ENCODE measurements at places on chromosomes 5 and 9. TPM values are rescaled to one million over a fixed set of nuclear protein-coding genes. Genes with fewer than 3 reads are reported as not detected.
A peak's percentile ranks its signal among the peaks of the same experiment; 100 is the strongest.

SPINK7 gene
- not detected for total RNA-seq

- DNase-seq: no peak
Measured at GRCh38 chr5:141040093-141040770, 10.9 kb upstream of the PCDHB1 start.

GRCh38 chr9:126720036-126720435, 84.8 kb upstream of the ZBTB43 start:
- no peak for DNase-seq

DNA sequence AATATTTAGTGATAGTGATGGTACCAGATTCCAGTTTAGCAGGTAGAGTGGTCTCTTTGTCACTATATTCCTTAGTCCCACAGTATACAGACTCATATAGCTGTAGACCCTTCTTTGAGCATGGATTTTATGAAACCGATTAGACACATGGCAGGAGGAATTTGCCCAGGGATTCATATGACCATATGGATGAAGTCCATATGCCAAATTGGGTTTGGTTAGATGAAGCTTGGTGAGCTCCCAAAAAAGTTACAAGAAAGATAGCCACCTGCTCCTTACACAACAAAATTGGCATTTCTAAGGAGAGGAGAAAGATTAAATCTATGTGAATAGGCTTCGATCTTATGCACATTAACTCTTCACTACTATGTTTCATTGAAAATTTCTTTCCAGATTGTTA, 211.4 kb downstream of the CWC27 start:
- DNase-seq: no peak

DNA sequence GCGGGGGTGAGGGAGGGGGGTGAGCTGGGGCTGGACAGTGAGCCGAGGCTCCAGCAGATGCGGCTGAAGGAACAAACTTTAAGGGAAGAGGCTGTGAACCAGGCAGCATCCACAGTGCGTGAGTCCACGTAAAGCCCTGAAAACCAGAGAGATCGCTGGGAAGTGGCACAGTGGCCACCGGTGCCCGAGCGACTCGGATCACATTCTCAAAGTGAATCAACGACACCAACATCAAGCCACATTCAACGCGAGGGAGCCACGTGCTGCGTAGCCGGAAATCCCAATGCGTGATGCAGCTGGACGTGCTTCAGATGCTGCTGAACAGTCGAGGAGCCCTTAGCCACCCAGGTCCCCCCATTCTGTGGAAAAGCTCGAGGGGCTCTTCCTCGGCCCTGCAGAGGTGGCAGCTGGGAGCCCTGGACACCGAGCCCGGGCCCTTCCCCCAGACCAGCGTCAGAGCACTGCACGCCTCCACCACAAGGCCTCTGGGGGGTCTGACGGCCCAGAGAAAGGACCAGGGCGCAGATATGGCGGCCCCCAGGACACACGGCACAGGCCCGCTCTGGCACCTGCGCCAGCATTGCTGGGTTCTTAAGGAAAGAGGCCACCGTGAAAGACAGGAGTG, 53.7 kb upstream of the EXOC3 start:
- DNase-seq: no peak

GRCh38 chr9:124808246-124808956, 31.5 kb downstream of the OLFML2A start:
- no peak for DNase-seq

DNA sequence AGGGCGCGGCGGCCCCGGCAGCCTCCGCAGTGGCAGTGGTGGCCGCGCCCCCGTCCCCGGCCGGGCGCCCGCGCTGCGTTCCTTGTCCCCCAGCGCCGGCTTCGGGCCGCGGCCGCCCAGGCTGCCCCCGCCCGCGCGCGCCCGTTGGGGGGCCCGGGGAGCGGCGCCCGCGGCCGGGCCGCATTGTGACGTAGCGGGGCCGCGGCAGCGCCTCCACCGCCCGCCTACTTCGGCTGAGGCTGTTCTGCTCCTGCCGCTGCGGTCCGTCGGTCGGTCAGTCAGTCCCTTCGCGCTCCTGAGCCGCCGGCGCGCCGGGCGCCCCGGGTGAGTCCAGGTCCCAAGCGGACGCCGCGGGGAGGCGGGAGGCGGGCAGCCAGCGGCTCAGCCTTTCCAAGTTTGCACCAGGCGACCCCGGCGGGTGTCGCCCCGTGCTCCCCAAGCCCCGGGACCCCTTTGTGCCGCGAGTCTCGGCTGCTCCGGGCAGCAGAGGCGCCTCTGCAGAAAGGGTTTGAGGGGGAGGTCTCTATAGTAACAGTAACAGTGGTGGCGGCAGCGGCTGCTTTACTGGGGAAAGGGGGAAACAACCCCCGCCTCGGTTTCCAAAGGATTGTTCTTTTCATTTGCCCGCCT, at the start of gene SNCAIP:
TSS of gene SNCAIP (plus strand) at position 277 of the 630 bp plus-strand sequence. CDS start 78,898 bp downstream, outside the sequence.
- DNase-seq: peak; percentile 64

DNA sequence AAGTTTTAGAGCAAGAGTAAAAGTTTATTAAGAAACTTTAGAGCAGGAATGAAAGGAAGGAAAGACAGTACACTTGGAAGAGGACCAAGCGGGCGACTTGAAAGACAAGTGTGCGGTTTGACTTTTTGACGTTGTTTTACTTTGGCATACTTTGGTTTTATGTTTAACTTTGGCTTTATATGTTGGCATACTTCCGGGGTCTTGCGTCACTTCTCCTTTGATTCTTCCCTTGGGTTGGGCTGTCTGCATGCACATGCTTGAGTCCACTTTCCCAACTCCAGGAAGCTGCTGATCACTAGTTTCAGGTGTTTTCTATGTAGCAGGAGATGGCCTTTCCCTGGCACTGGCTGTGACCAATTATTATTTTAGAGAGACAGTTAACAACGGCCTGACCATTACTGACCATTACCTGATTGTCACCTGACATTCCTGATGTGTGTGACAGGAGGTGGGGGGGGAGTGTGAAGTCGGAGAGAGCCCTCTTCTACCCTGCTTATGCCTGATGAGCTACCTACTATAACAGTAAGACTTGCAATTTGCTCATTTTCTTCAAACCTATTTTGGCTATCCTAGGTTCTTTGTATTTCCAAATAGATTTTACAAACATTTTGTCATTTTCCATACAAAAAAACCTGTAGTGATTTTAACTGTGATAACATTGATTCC, 45.5 kb downstream of the TNFSF8 start:
- DNase-seq: peak; percentile 22

GRCh38 chr9:96495341-96495740, 45.4 kb downstream of the HABP4 start:
- DNase-seq: peak; percentile 95

- DNase-seq: peak; percentile 56
Measured at GRCh38 chr9:16121601-16122286, 568.9 kb downstream of the CCDC171 start.

GRCh38 chr9:6780690-6781089, 22.9 kb downstream of the KDM4C start:
- peak; percentile 58 for DNase-seq

GRCh38 chr9:89440046-89440445, 57.9 kb downstream of the SEMA4D start:
- no peak for DNase-seq

ADAMTS19 gene
- 0.28 TPM for total RNA-seq

ZDHHC11 gene
- total RNA-seq: 0.36 TPM

SPOCK1 gene
- 5.0 TPM for total RNA-seq

IL13 gene
- total RNA-seq: not detected

DNA sequence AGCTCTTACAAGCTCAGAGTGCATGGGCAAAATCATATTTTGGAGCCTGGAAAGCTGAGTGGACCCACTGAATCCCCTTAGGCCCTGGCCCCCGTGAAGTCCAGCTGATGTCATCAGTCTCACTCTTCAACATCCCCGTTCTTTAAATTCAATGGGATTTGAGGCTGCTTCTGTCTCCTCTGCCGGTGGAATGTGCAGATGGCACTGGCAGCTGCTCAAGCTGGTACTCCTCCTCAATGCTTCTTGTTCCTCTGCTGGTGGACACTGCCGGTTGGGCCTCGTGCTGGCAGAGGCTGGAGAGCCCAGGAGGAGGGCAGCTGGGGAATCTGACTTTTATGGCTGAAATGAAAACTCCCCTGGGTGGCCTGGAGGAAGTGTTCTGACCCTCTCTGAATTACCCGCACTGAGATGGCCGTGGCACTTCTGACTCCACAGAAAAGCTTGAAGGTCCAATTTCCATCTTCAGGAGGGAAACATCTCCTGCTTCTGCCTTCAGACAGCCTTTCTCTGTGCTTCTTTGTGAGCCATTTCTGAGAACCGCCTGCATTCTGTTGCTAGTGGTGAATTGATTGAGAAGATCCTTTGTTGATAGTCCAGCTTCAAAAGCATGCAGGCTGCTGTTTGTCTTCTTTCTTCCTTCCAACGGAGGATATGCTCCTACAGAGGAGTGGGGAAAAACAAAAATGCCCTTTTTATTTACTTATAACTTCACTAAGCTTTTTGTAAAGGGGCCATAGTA, 298.9 kb downstream of the TMEM38B start:
- DNase-seq: no peak

GRCh38 chr5:39256477-39257235, 37.3 kb upstream of the FYB1 start:
- peak; percentile 89 for DNase-seq

DNA sequence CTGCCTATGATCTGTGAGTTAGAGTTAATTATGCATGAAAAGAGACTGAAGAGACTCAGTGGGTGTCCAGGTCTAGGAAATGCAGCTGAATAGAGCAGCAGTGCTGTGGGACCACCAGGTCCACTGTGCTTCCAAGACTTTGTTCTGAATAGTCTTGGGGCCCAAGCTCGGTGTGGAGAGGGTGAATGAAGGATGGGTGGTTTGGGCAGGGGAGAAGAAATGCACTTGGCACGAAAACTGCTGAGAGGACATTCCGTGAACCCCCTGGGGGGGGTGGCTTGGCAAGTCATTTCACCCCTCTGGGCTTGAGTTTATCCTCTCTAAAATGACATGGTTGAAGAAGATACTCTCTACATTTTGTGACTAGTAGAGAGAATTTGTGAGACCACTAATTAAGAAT, 36.0 kb upstream of the GOLPH3 start:
- DNase-seq: no peak

DNA sequence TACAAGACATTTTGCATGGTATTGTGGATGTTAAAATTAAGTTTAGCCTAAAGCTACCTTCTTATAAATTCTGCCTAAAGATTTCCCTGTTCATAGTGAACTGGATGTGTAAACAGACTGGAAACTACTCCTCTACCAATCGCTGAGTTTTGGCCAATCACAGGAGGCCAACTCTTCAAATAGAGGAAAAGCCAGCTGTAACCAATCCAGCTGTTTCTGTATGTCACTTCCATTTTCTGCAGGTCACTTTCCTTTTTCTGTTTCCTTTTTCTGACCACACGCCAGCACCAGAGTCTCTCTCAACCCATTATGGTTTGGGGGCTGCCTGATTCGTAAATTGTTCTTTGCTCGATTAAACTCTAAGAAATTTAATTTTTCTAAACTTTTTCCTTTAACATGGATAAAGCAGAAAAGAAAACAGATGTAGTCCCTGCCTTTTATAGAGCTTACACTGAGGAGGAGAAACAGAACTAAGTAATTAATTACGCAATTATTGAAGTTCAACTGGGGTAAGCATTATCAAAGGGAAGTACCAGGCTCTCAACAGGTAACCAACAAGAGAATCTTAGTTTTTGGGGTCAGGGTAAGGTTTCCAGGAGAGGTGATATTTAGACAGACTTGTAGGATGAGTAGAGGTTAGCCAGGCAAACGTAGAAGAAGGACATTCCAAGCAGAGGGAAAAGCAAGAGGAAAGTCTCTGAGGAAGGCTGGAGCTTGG, 27.7 kb downstream of the RANBP3L start:
- DNase-seq: no peak

- peak; percentile 89 for DNase-seq
Measured at GRCh38 chr9:125544988-125545651, 161.9 kb downstream of the MAPKAP1 start.

DNA sequence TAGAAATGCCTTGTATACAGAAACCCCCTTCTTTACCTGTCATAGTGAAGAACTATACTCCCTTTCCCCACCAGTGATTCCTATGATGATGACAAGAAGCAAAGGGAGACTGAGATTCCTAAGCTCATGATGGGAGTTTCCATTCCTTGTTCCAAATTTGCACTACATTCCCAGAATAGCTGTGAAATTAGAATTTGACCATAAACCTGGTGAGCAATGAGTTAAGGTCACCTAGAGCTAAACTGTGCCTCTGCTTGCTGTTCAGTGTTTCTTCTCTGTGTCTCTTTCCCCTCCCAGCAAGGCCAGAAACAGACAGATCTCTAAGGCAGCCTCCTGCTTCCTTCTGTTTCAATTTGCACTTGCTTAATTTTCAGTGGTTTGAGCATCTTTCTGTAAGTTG, 332.1 kb downstream of the PIK3R1 start:
- DNase-seq: peak; percentile 42

GRCh38 chr5:171484460-171484899, 65.0 kb downstream of the FGF18 start:
- no peak for DNase-seq

DNA sequence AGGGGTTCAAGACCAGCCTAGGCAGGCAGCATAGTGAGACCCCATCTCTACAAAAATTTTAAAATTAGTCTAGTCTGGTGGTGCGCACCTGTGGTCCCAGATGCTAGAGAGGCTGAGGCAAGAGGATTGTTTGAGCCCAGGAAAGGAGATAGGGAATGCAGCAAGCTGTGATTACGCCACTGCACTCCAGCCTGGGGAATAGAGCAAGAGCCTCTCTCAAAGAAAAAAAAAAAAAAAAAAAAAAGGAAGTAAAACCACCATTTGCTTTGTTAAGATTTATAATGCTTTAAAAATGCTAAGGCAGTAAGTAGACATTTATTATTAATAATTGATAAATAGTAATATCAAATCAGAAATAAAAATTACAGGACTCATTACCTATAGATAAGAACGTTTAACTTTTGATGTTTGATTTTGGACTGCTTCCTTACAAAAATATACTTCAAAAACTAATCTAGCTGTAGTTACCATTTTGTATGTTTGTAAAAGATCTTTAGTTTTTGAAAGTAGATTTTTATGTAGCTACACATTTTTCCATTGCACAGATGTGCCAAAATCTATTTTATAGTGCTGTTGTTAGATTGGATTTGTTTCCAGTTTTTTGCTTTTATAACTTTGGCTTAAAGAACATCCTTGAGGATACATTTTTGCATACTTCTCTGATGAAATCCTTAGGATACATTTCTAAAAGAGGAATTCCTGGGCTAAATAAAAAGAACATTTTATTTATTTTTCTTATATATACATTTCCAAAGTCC, 86.4 kb downstream of the INIP start:
- DNase-seq: no peak

- no peak for DNase-seq
Measured at GRCh38 chr5:93610581-93611272, 27.7 kb downstream of the NR2F1 start.

DNA sequence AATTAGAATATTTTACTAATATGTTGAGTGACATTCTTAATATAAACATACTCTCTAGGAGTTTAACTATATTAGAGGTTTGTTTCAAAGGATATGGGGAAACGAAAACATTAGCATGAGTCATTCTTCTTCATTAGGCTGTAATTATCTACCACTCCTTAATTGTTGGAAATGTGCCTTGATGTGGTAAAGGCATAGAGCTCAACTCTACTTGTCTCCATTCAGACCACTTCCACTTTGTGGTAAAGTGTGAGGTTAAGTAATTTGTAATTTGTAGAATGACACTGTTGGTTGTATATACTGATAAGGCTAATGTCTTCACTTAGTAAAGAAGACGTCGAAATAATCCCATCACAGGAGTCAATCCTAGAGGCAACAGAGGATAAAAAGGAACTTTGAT, 58.1 kb downstream of the HAPLN1 start:
- DNase-seq: no peak

Data from IMR-90 (cell line).